Activated CD4-positive, alpha-beta memory T cell treated with anti-CD3 and anti-CD28 coated beads for 36 hours (primary cell): ENCODE measurements at places on chromosomes 11 and 22. TPM values are rescaled to one million over a fixed set of nuclear protein-coding genes. Genes with fewer than 3 reads are reported as not detected.

Gene SYCE3
- 1.0 TPM for total RNA-seq

DNA sequence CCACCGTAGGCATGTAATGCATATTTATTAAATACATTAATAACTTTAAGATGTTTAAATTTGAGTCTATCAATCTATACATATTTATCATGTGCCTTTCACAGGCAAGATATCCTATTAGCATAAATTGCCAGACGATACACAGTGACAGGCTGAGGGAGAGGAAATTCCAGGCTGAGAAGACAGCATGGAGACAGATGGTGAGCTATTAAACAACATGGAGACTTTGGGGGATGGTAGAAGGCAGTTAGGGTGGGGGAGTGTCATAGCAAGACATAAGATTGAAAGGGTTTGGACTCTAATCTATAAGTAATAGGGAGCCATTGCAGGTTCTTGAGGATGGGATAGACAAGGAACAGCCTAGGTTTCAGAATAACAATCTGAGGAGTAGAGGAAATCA is 138.5 kb downstream of the NXPE2 start:
- DNase-seq: no peak
- H3K4me3 ChIP-seq: no peak overlapping the region
- no peaks in the 10 kb centered on the region for H3K36me3 ChIP-seq
- no peaks in the 10 kb centered on the region for H3K27me3 ChIP-seq
- H3K27ac ChIP-seq: no peak overlapping the region

DNA sequence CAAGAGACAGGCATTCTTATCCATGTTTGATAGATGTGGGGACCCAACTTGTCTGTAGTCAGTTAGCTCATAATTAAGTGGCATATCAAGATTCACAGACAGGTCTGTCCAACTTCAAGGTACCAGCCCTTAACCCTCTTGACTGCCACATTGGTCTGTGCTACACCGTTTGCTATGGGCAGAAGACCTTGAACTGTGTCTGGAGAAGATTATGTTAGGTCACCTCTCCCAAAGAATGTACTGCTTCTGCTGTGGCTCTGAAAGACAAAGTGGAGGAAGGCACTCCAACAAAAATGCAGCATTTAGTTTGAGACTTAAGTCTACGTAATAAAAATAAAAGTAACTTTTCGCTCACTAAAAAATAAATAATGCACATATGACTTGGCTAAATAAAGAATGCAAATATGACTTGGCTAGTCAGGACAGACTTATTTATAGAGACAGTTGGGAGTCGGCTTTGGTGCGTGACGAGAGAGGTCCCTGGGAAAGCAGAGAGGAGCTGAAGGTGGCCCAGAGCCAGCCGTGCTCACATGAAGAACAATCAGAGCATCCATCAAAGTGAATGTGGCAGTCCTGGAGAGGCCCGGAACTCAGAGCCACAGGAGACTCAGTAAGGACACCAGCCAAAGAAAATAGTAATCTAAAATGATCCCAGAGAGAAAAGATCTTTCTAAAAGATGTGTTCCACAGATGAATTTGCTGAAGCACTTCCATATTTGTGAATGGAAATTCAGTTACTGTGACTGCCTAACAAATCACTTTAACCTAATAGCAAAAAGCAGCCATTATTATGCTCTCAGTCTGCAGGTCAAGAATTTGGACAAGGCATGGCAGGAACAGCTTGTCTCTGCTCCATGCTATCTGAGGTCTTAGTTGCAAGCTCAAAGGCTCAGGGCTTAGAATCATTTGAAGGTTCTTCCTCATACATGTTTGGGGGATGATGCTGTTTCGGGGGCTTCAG is 35.0 kb downstream of the CWC15 start:
- peaks cover 24% of the 10 kb centered on the region for H3K4me1 ChIP-seq
- H3K36me3 ChIP-seq: no peaks in the 10 kb centered on the region
- no peak for DNase-seq

Gene TRIM66
- 24.2 TPM for total RNA-seq

- no peak overlapping the region for H3K27ac ChIP-seq
- peaks cover 17% of the 10 kb centered on the region for H3K4me1 ChIP-seq
- peaks cover 60% of the 10 kb centered on the region for H3K27me3 ChIP-seq
Observed at GRCh38 chr11:43944761-43945311, 2.4 kb downstream of the C11orf96 start.
